T-helper 2 cell treated with Interferon-gamma antibody and Interleukin-4, amounts not matched to agents 5 μg/mL and 100 μg/mL, for 36 hours (primary cell): ENCODE measurements at places on chromosomes 1 and 21.

DNA sequence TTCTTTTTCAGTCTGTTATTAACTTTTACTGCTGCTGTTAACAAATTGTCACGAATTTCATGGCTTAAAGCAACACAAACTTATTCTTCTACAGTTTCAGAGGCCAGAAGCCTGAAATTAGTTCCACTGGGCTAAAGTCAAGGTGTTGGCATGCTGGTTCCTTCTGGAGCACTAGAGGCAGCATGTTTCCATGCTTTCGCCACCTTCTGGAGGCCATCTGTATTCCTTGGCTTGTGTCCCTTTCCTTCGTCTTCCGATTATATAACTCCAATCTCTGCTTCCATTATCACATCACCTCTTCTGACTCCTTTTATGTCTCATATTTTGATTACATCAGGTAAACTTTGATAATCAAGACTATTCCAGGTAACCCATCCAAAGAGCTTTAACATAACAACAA lies 1742.1 kb downstream of the BRINP3 start:
- DNase-seq: no peak

- DNase-seq: no peak
These were observed 66.5 kb downstream of the PLXNA2 start for GRCh38 chr1:208177656-208178055.

- no peak for DNase-seq
These were observed 64.8 kb downstream of the SLX9 start for GRCh38 chr21:45004481-45005247.

- no peak for DNase-seq
These were observed 182.9 kb downstream of the FMN2 start for GRCh38 chr1:240274569-240274968.

DNA sequence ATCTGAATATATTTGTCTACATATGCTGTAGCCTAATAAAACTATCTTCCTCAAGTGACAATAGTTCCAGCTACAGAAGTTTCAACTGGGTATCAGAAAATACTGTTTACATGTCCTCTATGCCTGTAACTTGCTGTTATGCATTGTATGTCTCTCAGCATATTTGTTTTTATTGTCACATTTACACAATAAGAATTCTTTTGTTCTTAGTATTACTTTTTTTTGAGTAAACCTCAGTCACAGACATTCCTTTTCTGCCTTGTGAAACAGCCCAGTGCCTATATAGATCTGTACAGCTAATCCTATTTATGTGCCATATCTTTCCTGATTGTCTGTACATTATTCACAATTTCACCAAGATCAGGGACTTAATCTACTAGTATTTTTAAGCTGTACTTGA lies 565.2 kb downstream of the NEGR1 start:
- DNase-seq: no peak

DNA sequence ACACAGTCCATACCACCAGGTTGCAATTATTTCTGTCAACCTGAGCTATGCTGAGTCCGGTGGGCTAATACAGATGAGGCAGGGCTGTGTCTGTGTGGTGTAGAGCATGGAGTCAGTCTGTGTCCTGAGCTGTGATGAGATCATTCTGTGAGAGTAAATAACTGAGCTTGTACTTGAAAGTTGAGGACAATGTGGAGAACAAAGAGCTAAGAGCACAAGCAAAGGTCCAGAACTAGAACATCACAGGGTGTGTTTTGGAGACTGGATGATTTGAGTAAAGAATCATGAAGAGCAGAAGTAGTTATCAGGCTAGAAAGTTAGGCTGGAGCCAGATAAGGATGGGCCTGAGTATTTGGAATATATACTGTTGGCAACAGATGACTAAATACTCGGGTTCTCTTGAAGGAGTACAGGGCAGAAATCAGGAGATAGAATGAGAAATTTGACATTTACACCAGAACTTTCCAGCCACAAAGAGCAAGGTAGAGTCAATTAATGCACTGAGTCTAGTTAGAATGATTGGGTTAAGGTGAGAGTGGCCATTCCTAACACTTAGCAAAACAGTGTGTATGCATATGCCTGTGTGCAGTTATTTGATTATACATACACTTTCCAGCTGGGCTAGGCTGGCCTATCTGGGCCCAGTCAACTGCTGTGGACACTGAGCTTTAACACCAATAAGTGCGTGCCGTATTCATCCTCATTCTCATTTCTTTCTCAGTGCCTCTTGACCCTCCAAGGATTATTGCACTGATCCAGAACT lies 48.8 kb downstream of the LEPR start:
- DNase-seq: no peak

DNA sequence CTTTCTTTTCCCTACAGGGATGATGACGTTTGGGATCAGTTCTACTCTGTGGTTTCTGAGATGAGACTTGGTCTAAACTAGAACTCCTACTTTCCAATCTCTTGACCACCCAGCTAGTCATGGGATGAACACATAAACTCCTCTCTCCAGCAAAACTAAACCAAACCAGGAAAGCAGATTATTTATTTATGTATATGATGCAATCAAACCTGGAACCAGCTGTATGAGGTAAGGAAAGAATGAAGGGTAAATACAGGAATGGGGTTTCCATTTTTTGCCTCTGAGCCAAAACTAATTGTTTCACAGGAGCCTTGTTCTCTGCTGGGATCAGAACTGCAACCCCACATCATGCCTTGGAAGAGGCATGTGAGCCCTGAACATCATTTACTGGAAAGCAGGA lies 3.3 kb upstream of the AGT start:
- DNase-seq: no peak

- DNase-seq: peak; percentile 23
These were observed 56.4 kb downstream of the AHCTF1 start for GRCh38 chr1:246875041-246876026.

- DNase-seq: no peak
These were observed 412.5 kb downstream of the PTPRU start for GRCh38 chr1:29648798-29649188.

GRCh38 chr1:51019811-51020210 lies 49.8 kb downstream of the CDKN2C start:
- DNase-seq: no peak

- no peak for DNase-seq
These were observed 176.2 kb downstream of the PCP4 start for GRCh38 chr21:40043423-40043822.

- no peak for DNase-seq
These were observed 9.6 kb downstream of the DUSP23 start for GRCh38 chr1:159790237-159790917.

DNA sequence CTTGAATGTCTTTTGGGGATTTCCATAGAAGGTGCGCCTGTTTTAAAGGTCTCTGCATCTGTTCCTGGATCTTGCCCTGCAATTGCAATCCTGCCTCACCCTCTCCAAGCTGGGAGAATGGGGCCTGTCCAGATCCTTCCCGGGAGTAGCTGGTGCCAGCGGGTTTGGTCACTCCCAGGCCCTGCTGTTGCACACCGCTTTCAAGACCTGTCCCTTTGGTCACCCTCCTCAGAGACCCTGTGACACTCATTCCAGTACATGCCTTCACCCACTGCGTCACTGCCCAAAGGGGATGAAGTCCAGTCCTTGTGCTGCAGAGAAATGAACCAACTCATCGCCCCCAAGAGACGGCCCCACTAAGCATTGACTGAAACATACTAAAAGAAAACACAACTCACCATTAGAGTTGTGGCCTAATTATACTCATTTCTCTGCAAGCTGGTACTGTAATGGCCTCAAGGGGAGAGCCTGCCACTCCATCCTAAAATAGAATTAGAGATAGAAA lies 1.9 kb upstream of the IRF2BP2 start:
- DNase-seq: peak; percentile 31

DNA sequence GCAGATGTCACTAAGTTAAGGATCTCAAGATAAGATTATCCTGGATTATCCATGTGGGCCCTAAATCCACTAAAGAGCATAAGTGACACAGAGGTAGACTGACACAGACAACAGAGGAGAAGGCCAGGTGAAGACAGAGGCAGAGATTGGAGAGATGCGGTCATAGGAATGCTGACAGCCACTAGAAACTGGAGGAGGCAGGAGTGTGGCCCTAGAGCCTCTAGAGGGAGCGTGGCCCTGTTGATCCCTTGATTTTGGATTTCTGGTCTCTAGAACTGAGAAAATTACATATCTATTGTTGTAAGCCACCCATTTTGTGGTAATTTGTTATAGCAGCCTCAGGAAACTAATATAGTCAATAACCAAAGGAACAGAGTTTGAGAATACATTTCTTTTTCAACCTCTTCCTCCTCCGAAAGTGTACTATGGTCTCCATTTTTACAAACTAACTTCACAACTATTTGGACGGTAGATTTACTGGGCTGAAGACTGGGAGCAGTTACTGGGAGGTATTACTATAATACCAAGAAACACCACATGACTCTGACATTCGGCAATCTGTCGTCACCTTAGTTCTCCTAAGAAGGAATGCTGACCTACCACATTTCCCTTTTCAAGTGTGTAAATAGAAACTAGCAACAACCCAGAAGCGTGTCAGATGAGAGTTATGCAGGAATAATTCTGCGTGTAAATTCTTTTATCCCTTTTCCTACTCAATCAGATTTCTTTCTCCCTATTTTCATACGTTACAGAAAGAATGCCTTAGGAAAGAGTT lies 116.0 kb upstream of the ZNHIT6 start:
- no peak for DNase-seq

- no peak for DNase-seq
These were observed 19.9 kb downstream of the INSRR start for GRCh38 chr1:156838972-156839371.

DNA sequence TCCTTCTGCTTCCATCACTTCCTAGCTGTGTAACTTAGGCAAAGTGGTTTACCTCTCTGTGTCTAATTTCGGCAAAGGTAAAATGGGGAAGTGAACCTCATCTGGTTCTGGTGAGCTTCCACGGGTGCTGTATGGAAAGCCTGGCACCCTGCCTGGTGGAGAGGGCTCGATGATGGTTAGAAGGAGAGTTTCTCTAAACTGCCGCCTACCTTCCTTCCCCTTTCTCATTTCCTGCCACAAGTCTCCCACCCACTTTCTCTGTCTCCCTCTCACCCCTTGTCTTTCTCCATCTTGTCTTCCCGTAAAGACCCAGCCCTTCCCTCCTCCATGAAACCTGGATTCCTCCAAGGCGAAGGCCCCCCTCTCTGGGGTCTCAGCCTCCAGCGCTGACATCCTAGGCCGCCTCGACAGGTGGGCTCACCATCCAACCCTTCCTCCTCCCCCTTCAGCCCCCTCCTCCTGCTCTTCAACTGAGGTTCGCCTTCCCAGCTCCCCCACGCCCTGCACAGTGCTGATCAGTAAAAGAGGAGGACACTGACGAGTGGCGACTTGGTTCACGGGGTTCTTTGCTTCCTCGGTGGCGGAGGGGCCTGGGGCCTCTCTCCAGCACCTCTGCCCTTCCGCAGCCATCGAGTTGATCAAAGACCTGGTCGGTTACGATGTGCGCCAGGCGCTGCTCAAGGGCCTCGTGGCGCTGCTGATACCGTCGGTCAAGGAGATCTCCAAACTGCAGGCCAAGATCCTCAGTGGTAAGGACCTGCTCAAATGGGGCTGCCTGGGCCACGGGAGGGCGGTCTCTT lies 7.3 kb downstream of the RNU5D-1 start:
- peak; percentile 52 for DNase-seq

GRCh38 chr1:20105856-20106255 lies 13.5 kb downstream of the PLA2G2D start:
- DNase-seq: no peak

DNA sequence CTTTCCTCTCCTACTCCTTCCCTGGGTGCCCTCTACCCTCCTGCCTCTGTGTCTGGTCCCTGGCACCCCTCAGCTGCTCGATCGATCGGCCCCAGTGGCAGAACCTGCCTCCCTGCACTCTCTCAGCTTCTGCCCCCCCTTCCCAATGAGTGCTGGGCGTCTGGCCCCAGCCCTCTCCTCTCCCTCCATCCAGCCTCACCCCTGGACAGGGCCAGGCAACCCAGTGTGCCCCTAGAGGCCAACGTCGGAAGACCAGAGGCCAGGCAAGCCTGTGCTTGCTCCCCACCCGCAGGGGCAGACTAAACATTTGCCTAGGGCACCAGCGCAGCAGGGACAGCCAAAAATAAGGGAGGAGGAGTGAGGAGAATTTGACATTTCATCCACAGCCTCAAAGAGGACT lies 43.5 kb downstream of the LGR6 start:
- DNase-seq: no peak

DNA sequence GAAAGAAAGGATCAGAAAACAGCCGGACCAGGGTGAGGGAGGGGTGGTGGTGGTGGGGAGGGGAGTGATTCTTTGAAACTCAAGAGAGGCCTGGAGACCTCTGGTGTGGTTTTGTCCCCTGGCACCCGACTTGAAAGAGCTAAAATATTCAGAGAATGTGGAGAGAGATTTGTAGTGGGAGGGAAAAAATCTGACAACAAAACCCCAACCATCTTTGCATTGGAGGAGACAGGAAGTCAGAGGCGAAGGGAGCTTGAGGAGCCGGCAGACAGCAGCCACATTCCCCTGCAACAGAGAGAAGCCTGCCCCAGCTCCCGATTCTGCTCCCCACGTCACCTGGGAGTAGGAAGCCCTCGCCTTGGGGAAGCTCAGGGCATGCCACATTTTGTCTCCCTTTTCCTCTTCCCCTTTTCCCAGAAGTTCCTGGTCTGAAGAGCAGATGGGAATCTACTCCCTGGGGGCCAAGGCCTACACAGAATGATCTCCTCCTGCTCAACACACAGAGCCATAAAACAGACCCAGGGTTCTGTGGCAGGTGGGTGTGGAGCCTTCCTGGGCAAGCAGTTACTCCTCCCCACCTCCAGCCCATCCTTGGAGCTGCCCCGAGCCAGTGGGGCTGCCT lies 84.9 kb downstream of the ITPKB start:
- no peak for DNase-seq

GRCh38 chr21:37915497-37915911 lies 753 bp downstream of the KCNJ6 start:
- no peak for DNase-seq

DNA sequence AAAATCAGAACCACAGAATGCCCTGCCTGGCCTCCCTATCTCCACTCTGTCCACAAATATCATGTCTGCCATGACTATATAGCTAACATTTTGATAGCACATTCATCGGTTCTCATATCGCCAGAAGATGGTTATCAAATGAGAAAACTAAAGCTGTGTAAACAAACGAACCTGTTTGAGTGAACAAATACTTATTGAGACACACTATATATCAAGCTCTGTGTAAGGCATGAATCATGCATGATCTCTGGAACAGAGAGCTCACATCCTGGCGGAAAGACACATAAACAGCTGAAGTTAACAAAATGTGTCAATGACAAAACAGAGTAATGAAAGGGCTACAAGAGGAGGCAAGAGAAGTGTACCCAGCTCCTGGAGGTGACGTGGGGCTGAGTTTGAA lies 13.1 kb downstream of the KCND3 start:
- no peak for DNase-seq

DNA sequence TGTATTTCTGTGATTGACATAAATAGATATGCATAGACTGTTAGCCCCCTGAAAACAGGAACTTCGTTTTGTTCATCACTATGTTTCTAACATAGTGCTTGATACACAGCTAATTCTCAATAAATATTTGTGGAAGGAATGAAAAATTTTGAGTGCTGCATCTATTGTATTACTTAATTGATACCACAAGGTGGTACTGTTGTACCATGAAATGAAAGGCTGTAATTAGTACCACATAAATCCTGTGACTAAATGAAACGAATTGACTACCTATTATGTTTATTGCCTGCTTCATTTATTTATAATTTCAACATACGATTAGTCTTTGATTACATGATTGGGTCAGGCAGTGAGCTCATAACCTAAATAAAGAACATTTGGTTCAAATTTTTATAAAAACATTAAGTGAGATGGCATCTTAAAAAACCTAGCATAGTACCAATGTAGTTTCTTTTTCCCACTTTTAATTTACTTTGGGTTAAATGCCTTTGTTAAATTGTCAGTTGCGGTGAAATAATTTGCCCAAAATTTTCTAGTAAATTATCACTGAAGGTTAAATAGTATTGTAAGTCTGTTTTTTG lies 15.0 kb upstream of the TGFB2 start:
- no peak for DNase-seq
